ENCODE measurements at places on chromosomes 4 and X.

DNA sequence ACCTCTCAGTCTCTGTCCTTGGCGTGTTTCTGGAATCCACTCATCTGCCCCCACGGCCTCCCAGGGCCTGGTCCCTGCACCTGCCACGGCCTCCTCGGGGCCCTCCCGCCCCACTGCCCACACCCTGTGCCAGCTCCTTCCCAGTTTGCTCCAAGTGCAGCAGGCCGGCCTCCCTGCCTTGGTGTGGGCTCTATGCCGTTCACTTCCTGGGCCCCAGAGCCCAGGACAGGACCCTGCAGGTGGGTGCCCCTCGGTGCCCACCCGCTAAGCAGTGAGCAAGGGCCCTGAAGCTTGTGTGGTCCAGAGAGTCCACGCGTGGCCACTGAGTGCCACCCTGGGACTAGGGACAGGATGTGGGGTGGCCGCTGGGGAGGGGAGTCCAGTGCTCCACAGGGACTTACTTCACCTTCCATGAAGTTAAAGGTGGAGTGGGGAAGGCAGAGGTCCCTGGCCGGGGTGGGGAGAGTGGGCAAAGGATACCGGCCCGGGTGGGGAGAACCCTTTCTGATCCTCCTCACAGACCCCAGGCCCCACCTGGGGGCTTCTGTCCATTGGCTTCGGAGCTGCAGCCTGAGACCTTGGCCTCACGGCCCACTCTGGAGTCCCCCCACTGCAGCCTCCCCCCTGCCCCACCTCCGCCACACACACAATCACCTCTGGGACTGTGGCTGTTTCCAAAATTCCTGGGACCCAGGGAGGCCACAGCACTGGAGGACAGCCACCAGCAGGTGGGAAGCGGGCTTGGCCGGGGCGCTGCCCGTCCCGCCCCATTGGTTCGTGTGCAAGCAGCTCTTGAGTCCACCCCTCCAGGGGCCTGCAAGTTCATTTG lies 60.0 kb upstream of the NKX1-1 start:
- no peak for DNase-seq

DNA sequence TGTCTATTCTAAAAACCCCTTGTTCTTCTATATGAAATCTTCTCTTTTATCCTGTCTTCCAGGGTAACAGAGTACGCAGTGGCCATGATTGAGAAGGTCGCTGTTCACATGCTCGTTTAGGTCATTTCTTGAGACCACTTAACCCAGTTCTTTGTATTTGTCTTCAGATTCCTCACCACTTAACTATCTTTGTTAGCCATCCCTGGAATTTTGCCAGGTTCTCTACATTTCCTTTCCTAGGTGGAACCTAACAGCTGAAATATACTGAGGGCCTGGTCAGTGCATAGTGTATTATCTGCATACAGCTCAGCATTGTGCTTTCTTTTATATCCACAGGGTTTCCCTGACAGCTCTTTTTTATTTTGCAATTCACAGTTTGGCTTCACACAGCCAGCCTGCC lies 148.9 kb upstream of the GALNT7 start:
- DNase-seq = no peak

DNA sequence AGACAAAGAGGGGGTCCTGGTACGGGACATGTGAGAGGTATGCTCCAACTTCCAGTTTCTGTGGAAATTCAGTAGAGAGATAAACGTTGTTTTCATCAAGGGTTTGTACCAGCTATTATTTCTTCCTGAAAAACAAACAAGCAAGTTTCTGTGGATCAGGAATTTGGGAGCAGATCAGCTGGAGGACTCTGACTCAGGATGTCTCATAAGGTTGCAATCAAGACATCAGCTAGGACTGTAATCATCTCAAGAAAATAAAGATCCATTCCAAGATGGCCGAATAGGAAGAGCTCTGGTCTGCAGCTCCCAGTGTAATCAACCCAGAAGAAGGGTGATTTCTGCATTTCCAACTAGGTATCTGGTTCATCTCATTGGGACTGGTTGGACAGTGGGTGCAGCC lies 23.5 kb upstream of the NFKB1 start:
- DNase-seq = no peak

DNA sequence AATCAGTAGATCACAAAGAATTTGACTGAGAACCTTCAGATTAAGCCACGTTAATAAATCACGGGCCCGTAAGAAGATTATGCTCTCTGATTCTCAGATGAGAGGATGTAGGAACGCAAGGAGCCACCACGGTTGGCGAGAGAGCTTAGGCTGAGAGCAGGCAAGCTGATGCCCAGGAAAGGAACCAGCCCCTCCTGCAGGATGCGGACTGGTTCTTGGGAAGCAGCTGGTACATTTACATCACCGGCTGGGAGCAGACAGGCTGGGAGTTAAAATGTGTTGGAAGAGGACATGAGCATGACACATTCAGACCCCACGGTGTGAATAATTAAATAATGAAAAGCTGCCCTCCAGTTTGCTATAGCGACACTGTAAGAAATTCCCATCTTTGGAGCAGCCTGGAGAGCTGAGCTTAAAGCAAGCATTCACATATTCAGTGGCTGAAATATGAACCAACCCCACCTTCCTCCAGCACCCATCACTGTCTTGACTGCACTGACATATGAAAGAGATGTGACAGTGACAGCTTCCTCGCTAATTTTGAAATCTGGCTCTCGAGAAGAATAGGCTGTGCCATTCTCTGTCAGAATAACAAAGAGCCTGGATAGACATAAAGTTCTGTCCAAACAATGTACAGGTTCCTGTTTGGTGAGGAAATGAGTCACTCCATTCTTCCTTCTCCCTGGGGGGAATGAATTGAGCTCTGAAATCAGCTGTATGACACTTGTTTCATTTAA lies 33.1 kb downstream of the LNX1 start:
- no peak for DNase-seq

- DNase-seq = no peak
Measured at GRCh38 chr4:4855301-4856070, 4.0 kb upstream of the MSX1 start.

DNA sequence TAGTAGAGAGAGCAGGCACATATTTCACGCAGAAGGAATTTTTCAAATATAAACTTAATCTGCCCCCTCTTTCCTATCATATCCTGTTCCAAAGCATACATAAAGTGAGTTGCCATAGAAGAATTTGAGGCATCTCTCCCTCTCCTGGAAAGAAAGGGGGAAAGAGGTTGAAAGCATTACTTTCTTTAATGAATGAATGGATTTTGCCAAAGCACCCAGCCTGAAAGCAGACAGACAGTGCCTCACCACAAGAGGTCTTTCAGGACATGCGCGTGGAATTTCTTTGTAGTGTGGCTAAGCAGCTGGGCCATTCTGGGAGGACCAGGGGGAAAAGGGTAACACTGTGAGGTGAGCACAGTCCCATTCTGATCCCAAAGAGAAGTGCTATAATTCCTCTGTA lies 651.4 kb downstream of the IQCM start:
- DNase-seq = no peak

GRCh38 chr4:5704276-5704675 lies 4.1 kb downstream of the EVC2 start:
- DNase-seq = no peak

GRCh38 chr4:60088807-60089486 lies 1111.2 kb upstream of the ADGRL3 start:
- no peak for DNase-seq

DNA sequence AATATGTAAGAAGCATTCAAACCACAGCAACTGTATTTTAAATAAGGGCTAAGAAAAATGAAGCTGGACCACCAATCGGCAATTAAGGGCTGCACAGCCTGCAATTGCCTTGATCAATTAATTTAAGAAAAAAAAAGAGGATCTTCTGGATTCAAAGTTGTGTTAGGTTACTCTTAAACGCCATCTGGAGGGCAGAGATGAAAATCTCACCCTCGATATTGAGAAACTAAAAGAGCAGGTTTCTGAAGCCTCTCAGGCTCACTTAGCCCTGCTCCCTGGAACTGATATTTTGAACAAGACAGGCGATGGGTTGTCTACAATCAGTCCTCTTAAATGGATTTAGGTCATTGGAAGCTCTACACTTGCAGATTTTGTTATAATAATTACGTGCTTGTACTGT lies 579.4 kb downstream of the GRXCR1 start:
- DNase-seq = no peak

- DNase-seq = no peak
Measured at GRCh38 chr4:92606227-92606626, 302.5 kb downstream of the GRID2 start.

- no peak for DNase-seq
Measured at GRCh38 chr4:47510506-47511143, 25.6 kb downstream of the ATP10D start.

DNA sequence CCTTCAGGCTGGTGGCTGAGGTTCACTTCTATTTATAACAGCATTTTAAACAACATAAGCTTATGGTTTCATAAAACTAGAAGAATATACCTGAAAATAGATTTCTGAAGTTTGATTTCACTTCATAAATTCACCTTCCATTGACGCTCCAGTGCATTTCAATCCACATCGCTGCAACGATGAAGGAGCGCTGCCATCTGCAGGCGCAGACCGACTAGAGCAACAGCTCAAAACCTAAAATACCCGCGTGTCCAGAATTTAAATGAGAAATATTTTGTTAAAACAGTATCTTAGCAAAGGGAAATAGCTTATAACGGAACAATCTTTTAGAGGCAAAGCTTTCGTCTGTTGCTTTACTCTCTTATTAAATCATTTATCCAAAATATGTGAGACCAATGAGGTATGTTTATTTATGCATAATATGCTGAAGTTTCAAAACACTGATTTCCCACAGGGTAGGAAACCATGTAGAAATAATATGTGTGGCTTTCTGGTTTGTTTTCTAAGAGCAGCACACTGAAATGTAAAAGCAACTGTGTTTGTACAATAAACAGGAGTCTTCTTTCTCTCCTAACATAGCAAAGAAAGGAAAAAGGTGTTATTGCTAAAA lies 816.4 kb upstream of the FRG1 start:
- peak; percentile 22 for DNase-seq

DNA sequence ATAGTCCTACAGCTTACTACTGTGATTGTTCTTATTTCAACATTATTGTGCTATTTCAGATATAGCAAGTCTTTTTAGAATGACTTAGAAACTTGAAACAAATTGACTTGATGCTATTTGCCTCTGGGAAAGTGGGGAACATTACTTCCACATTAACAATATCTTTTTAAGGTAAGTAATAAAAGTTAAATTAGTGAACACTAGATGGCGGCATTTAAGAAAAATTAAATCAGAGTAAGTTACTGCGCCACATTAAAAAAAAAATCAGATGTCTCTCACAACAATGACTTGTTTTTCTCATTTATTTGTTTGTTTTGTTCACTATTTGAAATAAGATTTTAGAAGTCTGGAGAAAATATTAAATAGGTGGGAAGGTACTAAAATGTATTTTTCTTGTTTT lies 1026.9 kb upstream of the SLIT2 start:
- DNase-seq = peak; percentile 16

DNA sequence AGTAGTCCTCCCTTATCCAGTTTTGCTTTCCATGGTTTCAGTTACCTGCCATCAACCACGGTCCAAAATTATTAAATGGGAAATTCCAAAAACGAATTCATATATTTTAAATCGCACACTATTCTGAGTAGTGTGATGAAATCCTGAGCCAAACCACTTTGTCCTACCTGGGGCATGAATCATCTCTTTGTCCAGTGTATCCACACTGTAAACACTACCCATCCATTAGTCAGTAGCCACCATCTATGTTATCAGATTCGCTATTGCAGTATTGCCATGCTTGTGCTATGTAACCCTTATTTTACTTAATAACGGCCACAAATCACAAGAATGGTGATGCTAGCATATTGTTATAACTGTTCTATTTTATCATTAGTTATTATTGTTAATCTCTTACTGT lies 704.6 kb downstream of the SMARCA1 start:
- DNase-seq = no peak

- no peak for DNase-seq
Measured at GRCh38 chrX:78946178-78946931, 1.2 kb downstream of the P2RY10 start.

DNA sequence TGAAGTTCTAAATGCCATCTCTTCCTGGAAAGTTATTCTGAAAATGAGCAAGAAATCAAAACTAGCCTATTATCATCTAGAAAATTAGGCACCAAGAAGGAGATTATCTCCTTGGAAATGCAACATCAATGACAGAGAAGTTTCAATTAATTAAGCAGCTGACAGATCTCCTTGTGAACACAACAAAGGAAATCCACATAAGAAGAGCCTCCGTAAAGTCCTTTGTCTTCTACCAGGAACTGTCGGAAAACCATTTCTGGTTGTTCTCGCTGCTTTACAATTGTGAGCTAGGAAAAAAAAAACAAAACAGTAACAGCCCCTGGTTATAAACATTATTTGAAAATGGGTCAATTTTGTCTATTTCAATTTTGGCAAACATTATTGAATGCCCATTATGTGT lies 38.2 kb downstream of the METTL14 start:
- DNase-seq = no peak

DNA sequence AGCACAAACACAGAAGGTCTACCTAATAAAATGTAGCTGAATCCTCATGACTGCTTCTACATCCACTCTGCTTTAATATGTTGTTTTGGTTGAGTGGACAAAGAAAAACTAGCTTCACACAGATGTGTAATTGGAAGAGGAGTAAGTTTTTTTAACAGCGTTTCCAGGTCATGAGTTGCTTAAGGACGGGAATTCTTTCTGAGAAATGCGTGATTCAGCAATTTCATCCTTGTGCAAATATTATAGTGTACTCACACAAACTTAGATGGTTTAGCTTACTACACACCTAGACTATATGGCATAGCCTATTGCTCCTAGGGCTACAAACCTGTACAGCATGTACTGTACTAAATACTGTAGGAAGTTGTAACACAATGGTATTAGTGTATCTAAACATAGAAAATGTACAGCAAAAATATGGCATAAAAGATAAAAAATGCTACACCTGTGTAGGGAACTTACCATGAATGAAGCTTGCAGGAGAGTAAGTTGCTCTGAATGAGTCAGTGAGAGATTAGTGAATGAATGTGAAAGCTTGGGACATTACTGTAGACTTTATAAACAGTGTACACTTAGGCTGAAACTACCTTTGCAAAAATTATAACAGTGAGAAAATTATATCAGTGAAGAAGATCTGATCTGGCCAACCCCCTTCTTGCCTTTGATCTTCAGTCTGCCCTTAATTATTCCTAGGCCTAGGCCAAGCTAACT lies 70.8 kb upstream of the IL15 start:
- DNase-seq = no peak

- DNase-seq = no peak
Measured at GRCh38 chrX:113954297-113954696, 629.6 kb upstream of the HTR2C start.

DNA sequence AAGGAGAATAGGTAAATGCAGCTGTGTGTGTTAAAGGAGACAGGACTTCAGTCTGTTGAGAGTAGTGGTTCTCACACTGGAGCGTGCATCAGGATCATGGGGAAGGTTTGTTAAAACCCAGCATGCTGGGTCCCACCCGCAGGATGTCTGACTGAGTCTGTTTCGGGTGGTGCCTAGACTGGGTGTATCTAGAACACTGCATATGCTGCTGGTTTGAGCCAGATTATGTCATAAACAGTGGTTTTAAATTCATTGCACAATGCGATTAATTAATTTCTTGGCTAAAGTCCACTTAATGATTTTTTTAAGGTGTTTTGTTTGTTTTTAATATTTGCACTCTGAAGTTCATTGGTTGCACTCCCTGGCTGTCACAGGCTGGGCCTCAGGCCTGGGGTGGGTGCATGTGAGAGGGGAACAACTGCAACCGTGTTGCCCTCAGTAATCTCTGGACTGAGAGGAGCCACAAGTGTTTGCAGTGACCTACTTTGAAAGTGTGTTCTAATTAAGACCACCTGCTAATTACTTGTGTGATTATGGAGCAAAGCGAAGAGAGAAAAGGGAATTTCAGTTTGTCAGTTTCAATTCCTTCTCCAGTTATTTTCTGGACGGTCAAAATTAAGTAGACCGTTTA lies 8.3 kb downstream of the HCCS start:
- no peak for DNase-seq

GRCh38 chr4:165512424-165512823 lies 133.6 kb downstream of the CPE start:
- DNase-seq = no peak

All from HCT116 (cell line).